Chondrocyte (in vitro differentiated cells): ENCODE measurements at places on chromosomes 7 and 10. TPM values are rescaled to one million over a fixed set of nuclear protein-coding genes. Genes with fewer than 3 reads are reported as not detected.

GRCh38 chr10:44413416-44413815 lies 28.5 kb upstream of the CXCL12 start:
- DNase-seq = no peak

- DNase-seq = peak; percentile 95
These were observed at the start of gene GATAD1 for GRCh38 chr7:92447345-92448204. Gene GATAD1 (plus strand): TSS chr7:92447482. CDS start chr7:92447730, 248 bp downstream.

DNA sequence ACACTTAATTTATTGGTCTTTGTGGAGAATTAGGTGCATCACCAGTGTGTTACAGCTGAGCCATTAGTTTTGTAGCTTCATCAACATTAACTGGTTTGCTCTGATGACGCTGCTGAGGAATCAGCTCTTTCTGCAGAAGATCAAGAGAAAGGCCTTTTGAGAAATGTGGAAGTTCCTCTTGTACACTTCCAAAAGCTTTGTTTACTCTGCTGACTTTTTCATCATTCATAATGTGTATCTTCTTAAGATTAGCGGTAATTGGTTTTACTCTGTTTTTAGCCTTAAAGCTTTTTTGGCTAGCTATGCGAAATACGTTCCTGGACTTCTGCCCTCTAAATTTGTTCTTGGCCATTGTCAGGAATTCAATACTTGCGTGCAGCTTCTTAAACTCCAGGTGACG lies 8.2 kb upstream of the PHYH start:
- no peak for DNase-seq

DNA sequence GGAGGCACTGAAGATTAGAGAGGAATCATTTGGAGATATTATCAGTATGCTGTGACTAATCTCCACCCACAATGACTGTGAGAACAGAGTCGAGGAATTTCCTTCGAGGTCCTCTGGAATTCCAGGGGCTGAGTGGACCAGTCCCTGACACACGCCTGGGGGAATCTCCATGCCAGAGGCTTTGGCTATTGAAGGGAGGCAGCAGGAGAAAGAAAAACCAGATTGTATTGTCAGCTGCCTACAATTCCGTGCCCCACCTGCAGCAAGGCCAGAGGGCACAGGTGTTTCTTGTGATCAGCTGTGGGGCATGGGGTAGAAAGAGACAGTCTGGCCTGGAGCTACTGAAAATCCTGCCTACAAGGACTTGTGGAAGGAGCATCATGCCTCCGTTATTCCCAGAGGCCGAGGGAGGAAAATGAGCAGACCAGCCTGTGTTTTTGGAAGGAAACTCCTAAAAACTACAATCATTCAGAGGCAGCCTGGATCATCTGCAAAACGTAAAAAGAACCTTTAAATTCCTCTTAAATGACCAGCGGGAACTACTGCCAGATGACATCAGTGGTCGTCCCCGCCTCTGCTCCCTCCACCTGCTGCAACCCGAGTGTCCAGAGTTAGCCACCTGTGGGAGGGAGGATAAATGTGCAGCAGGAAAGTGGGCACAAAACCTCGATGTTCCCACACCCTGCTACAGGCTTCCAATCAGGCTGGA lies 25.4 kb upstream of the ANK3 start:
- no peak for DNase-seq

DNA sequence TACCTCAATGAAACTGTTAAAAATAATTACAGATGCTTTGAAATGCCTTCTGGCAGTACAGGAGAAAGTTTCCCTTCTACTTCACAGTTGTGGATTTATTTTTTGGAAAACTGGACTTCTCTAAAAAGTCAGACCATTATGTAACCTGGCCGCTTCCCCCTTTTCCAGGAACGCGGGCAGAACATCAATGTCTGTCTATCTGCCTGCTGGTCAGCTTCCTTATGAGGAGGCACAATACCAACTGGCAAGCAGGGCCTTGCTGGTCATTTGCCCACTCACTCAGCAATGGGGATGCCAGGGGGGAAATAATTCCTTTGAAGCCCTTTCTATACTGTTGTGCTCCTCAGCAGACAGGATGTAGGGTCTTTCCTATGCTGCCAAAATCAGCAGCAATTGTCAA lies 22.5 kb upstream of the ADRB1 start:
- DNase-seq = no peak

DNA sequence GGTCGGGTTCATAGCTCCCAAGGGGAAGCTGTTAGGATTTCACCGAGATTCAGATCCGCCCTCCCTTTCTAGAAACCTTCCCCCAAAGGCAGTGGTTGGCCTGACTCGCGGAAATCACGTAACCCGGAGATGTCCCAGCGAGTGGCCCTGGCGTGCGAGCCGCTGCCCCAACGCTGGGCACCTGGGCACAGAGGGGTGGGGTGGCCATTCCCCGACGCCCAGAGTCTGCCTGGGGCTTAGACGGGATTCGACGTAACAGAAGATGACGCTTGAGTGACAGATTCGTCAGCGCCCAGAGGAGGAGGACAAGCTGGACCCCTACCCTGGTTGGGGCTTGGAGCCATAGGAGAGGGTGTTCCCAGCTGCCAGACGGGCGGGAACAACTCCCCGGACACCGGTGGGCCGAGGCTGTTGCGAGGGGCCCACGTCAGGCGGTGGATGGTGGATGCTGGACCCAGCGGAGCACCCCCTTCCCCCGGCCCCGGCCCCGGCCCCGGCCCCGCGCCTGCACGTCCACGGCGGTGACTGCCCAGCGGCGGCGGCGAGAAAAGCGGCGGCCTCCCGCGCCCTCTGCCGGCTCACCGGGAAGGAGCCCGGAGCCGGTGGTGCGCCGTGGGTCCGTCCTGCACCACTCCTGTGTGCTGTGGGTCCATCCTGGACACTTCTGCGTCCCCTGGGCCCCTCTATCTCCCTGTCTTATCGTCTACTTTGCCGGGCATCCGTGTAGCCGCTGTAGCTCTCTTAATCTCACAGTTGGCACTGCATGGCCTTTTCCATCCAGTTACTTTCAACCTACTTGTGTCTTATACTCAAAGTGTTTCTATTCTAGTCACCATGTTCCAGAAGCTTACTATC lies 35.4 kb upstream of the KNDC1 start:
- DNase-seq = peak; percentile 76

GRCh38 chr7:25779002-25779546 lies 372.9 kb upstream of the NFE2L3 start:
- DNase-seq = no peak

GRCh38 chr10:120511165-120511564 lies 54.1 kb downstream of the PLPP4 start:
- no peak for DNase-seq

DNA sequence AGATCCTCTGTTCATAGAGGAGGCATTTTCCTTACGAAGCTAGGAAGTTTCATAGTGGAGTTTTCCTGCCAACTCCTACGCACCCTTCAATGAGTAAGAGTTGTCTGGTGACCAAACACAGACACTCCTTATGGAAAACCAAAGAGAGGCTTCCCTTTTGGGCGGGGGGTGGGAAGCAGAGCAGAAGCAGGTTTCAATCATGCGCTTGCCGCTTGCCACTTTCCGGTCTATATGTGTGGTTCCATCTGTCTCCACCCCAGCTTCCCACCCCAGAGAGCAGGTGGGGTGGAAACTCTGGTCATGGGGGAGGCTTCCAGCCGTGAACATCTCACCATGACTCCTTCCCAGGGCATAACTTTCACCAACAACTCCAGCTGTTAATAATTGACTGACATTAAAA lies 68.8 kb upstream of the GRB10 start:
- DNase-seq = no peak

GRCh38 chr7:71106226-71106625 lies 25.7 kb upstream of the GALNT17 start:
- DNase-seq = no peak

GRCh38 chr10:116742367-116743265 lies at the start of gene HSPA12A:
Gene HSPA12A (minus strand): TSS chr10:116742566. CDS start chr10:116742469, 97 bp downstream.
- no peak for DNase-seq

DNA sequence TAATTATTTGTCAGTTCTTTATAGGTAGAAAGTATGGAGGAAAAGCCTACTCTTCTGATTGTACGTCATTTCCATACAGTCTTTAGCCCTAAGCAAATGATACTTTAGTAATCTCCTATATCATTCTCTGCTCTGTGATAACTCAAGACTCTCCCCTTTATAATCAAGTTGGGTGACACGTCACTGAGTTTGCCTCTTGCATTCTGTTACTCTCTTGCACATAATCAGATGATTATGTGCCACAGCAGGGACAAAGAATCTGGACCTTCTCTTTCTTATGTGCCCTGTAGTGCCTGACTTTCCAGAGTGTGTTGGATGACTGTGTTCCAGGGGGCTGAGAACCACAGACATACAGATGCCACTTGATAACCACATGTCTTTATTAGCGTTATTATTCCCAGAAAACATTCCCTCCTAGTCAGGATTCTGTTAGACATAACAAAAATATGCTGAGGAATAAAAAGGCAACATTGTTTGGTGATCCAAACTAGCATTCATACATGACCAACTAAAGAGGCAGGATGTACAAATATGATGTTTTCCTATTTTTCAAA lies 116.4 kb upstream of the HGF start:
- no peak for DNase-seq

DNA sequence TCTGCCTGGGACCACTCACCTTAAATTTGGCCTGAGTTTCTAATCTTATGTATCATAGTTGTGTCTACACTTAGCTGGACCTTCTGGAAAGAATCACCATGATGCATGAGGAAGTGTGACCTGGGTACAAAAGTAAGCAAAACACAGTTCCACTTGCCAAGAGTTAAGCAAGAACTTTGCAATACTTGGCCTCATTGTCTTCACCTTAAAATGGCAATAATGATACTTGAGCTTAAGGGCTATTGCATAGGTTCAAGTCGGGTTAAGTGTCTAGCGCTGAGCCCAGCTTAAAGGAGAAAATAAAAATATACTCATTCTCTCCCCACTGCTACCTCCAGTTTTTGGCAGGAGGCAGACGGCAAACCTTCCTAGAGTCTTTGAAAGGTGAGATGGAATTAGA lies 133.9 kb upstream of the BMPER start:
- no peak for DNase-seq

DNA sequence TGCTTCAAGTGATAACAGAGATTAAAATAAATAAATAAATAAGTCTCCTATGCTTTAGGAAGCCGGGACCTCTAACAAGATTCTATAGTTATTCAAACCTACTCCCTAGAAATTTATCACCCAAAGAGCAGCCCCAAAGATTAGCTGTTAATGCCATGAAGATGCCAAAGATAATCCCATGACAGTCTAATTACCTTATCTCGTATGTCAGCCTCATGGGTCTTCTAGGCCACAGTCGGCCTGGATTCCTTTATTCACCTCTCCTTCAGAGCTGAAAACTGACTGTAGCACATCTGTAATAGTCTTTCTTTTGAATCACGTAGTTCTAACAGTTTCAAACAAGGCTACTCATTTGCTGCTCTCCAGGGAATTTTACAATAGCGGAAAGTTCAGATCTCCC lies 24.2 kb downstream of the COL1A2 start:
- DNase-seq = no peak

DNA sequence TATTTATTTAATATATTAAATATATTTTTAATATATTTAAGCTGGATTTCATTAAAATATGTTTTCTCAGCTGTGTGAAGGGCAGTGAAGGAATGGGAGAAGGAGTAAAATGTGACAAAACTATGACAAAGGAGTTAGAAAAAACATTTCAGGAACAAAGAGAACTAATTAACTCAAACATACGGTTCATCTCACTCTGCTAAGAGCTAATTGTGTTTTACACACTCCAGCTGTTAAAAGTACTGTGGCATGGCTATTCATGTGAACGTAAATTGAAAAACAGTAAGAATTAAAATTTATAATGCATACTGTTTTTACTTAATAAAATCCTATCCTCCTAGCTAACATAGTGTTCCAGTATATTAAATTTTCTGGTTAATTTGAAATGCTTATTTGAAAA lies 262.5 kb upstream of the GNAI1 start:
- no peak for DNase-seq

DNA sequence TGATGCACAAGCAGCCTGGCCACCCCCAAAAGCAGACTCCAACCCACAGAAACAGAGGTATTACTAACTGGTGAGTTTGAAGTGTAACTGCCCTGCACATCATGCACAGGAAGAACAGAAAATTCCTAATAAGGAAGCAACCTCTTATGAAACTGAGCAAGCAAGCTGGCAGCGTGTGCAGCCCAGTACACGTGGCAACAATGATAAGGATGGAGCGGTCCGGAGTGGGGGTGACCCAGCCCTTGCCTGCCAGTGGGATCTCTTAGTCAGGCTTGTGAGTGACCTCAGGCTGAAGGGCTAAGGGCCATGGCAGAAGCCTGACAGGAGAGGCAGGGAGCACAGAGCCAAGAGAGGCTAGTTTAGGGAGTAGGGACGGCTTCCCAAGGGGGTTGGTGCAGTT lies 22.1 kb upstream of the AOAH start:
- no peak for DNase-seq

GRCh38 chr10:22314852-22315251 lies 1.3 kb upstream of the COMMD3 start:
- DNase-seq = no peak

- DNase-seq = no peak
These were observed 124.0 kb downstream of the REEP3 start for GRCh38 chr10:63645195-63645594.

GRCh38 chr10:93465806-93466675 lies 16.1 kb downstream of the MYOF start:
- DNase-seq = peak; percentile 96

DNA sequence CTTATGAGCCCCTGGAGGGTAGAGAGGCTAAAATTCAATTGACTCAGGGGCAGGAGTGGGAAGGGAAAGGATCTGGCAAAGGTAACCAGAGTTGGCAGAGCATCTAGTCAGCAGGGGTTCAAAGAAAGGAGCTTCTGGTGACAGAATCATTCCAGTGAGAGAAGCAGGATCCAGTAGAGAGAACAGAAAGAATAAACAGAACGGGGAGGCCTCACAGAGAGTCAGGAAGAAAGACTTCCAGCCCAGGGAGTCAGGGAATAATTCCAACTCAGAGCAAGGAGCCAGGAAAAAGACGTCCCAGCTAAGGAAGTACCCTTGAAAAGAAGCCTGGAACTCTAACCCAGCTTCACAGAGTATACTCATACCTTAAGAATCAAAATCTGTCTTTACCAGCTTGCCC lies 66.6 kb upstream of the CPXM2 start:
- no peak for DNase-seq

DNA sequence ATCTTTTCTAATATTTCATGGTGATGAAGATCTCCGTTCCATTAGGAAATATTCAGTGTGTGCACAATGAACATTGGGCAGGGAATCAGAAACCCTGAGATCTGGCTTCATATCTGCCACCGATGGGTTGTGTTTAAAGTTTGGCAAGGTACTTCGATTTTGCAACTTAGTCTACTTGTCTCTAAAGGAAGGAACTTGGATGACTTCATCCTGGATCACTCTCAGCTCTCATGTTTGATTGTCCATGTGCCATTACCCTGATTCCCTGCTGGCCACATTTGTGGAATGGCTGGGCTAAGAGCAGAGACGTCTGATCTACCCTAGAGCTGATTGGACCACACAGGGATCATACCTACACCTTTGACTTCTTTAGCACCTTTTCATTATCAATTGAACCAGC lies 177.0 kb upstream of the KMT2E start:
- DNase-seq = no peak

Gene FAM237B
- total RNA-seq = not detected in 3 replicates

Gene EPC1
- total RNA-seq = 22.0 to 31.9 TPM (median 26.8 TPM) in 3 replicates

Gene ZRANB1
- 21.6 to 24.7 TPM (median 23.6 TPM) in 3 replicates for total RNA-seq

Gene HOXA2
- total RNA-seq = 8.3 to 10.2 TPM in 2 of 3 replicates, not detected in the other

Gene CACNA2D1
- total RNA-seq = 28.6 to 32.9 TPM (median 31.3 TPM) in 3 replicates

Gene CALML5
- not detected in 3 replicates for total RNA-seq

Gene DEPP1
- 9.4 to 105 TPM (median 105 TPM) in 3 replicates for total RNA-seq

Gene VIPR2
- total RNA-seq = 0.07 TPM in 1 of 3 replicates, not detected in the others

Gene SLC18A3
- total RNA-seq = not detected in 3 replicates
